ENCODE measurements at places on chromosomes 5 and 9.

GRCh38 chr9:19342947-19343346 lies 37.1 kb downstream of the RPS6 start:
- DNase-seq = no peak

GRCh38 chr5:168779333-168779732 lies 200.2 kb upstream of the PANK3 start:
- no peak for DNase-seq

- no peak for DNase-seq
These were observed 365.1 kb upstream of the TRPC7 start for GRCh38 chr5:136730426-136730825.

DNA sequence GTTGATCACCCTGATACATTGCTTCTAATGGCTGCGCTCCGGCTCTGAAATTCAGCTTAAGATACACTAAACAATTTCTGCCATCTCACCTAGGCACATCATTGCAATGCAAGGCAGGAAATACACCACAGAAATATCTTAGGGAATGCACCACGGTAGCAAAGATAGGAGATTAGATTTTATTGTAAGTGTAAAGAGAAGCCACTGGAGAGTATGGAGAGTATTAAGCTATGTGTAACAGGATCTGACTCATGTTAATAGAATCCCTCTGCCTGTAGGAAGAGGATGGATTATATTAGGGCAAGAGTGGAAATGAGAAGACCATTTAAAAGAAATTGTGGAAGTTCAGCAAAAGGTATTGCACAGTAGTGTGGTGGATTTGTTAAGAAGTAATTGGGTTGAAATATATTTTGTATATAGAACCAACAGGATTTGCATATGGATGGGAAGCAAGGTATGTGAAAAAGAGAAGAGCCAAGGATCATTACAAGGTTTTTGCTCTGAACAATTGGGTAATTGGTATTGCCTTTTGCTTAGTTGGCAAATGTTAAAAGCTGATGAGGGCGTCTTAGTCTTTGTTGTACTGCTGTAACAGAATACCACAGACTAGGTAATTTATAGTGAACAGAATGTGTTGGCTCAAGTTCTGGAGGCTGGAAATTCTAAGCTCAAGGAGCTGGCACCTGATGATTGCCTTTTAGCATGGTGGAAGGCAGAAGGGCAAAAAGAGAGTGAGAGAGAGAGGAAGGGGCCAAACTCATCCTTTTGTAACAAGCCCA lies 636.1 kb downstream of the PSAT1 start:
- DNase-seq = no peak

DNA sequence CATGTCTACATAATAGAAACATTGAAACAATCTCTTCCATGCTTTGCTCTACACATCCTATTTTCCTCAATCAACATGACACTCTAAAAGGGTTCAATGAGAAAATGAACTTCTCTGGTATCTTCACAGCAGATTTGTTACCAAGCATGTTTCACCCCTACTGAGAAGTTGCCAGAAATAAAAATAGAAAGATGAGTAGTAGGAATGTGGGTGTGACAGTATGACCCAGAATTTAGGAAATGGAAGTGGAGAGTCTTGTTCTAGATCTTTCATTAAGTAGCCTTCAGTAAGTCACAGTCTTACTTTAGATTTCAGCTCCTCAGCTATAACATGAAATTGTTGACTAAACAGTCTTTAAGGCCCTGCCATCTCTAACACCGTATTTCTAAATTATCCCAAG lies 581.8 kb downstream of the EFNA5 start:
- no peak for DNase-seq

DNA sequence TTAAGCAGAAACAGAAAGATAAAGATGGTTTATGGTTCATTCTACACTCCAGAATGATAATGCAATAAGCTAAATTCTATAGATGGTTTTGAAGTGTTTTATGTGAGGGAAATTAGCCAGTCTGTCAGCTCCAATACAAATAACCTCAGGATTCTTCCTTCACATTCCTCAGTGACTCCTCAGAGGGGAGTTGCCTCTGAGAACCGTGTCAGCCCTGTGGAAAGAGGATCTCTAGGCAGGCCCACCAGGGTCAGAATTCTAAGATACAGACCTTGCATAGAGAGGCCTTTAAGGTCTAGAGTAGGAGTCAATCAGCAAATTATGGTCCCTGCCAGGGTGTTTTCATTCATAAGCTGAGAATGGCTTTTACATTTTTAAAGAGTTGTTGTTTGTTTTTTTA lies 26.6 kb downstream of the RUSC2 start:
- no peak for DNase-seq

GRCh38 chr5:127849891-127850290 lies 146.7 kb downstream of the CCDC192 start:
- no peak for DNase-seq

DNA sequence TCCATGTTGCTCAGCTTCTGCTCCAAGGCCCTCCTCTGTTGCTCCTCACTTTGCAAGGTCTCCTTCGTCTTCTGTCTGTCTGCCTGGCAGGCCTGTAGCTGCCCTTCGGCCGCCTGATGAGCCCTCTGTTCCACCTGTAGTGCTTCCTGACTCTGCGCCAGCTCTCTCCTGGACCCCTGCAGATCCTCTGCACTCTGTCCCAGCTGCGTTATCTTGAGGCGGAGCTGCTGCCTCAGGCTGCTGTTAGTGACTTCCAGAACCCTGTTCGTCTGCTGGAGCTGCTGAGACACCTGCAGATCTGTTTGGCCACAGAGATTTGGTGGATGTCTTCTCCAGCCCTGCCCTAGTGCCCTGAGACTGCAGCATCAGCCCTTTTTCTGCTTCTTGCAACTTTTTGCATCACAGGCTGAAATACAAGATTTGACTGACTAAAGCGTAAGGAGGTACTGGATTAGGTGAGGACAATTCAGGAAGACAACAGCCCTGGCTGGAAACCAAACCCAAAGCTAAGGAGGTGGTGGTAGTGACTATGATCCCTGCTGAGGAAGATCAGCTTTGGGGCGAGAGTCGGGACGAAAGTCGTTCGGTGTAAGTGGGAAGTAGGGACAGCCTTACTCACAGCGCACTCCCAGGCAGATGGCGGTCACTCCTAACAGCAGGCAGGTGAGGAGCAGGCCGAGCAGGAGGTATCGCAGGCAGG lies 2.1 kb downstream of the CD72 start:
- DNase-seq = no peak

DNA sequence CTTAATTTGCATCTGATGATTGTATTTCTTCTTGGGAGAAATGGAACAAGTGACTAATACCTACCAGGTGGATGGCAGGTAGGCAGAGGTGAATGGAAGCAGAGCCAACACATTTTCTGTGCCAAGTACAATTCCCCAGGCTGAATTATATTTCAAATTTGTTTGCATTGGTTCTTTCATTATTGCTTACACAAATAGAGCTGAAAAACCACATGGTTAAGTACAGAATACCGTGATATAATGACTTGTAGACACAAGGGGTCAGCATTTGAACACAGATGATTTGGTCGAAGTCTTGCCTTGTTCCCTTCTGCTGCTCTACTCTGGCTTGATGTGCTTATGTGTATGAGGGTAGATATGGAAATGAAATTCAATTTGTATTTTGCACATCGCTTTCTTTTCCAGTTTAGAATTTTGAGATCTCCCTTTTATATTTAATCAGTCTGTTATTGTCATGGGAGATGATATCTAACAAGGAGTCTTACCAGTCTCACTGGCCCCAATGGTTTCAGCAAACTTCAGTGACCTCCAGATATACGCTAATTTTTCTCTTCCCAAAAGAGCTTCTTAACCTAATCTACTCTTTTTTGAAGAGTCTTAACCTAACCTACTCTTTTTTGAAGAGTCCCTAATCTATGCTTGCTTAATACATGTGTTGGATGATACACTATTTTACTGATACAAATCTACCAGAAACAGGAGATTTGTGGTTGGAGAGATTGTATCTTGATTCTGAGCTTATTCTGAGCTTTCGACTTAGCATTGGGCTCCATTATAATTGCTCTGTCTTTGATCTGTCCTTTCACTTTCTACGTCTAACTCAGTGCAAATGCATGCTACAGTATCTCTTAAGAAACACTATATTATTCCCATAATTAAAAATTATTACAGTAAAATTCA lies 88.1 kb downstream of the PCSK1 start:
- DNase-seq = peak; percentile 69

GRCh38 chr9:121685146-121685794 lies 33.8 kb downstream of the DAB2IP start:
- DNase-seq = no peak

GRCh38 chr5:174291162-174291561 lies 245.7 kb downstream of the NSG2 start:
- no peak for DNase-seq

DNA sequence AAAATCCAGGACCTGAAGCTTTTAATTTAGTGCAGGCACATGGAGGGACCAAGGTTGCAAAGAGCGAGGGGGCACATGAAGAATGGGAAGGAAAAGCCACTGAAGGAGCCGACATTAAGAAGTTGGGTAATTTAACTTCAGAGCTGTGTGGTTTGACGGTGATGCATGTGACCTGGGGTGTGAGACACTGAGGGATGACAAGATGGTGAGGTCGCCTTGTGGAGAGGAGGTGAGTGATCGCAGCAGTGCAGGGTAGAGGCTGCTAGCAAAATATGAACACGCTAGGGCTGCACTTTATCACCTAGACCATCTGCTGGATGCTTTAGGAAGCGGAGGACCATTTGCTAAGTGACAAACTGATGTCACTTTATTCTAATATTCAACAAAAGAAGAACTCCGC lies 339.0 kb upstream of the KIF2A start:
- DNase-seq = no peak

GRCh38 chr5:82174128-82174918 lies 103.8 kb downstream of the RPS23 start:
- DNase-seq = peak; percentile 83

GRCh38 chr5:154707641-154708040 lies 47.5 kb upstream of the LARP1 start:
- no peak for DNase-seq
